ENCODE measurements at places on chromosomes 6 and 20.
A peak's percentile ranks its signal among the peaks of the same experiment; 100 is the strongest.

DNA sequence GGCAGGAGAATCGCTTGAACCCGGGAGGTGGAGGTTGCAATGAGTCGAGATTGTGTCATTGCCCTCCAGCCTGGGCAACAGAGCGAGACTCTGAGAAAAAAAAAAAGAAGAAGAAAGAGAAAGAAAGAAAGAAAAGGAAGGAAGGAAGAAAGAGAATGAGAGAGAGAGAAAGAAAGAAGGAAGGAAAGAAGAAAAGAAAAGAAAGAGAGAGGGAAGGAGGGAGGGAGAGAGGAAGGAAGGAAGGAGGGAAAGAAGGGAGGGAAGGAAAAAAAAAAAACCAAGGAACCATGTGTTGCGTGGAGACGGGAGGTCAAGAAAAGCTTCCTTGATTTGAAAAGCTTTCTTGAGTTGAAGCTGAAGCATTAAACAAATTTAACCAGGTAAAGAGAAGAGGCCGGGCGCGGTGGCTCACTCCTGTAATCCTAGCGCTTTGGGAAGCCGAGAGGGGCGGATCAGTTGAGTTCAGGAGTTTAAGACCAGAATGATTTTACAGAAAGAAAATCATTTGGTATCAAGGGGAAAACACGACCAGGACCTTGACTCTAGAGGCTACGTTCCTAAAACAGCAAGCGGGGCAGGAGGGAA is 90.5 kb upstream of the PRSS16 start:
- no peak for DNase-seq

DNA sequence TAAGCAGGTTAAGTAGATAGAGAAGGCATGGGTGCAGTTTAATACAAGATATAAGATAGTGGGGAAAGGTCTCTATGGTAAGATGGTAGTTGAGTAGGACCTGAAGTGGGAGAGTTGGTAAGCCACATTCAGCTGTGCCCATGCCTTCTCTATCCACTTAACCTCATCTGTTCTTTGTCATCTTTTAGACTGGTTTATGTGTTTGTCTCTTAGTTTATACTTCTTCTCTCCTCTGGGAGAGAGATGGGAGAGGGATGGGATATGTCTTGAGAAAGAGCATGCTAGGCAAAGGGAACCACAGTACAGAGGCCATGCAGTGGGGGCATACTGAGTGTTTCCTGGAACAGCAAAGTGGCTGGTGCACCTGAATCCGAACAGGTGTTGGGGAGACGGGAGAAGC is 46.7 kb downstream of the KIZ start:
- DNase-seq, result no peak

GRCh38 chr6:49556429-49556837 is 6.0 kb downstream of the C6orf141 start:
- DNase-seq, result peak; percentile 70

GRCh38 chr6:39196673-39197091 is 32.6 kb downstream of the KCNK5 start:
- no peak for DNase-seq

- no peak for DNase-seq
Measured at GRCh38 chr6:94045099-94045829, 625.9 kb upstream of the EPHA7 start.

All from ureter (tissue), 1 donor.